ENCODE measurements at places on chromosomes 6 and 20. TPM values are rescaled to one million over a fixed set of nuclear protein-coding genes. Genes with fewer than 3 reads are reported as not detected.

DNA sequence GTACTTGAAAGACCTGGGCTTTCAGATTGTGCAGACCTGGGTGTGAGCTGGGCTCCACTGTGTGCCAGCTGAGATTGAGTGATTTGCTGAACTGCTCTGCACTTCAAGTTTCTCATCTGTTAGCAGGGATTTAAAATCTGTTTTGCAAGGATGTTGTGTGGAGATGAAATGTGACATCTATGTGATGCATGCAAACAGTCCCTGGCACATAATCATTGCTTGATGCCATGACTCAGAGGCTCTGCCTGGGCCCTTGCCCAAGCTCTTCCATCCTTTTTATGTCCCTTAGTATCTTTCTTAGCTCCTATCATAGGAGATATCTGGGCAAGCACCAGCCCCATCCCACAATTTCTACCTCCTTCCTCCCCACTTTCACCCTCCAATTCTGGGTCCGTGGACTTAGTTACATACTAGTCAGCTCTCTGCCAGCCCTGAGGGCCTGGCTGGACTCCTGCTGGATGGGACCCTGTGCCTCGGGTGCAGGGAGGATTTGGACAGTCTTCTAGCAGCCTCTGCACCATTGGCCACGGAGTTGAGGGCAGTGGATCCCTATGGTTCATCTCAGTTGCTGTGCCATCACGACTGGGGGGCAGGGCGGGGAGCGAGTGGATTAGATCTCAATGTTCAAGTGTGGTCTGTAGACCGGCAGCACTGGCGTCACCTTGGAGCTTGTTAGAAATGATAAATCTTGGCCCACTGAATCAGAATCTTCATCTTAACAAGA, 103.6 kb downstream of the MAP3K7 start:
- no peak overlapping the region for H3K4me3 ChIP-seq
- no peak overlapping the region for H3K27ac ChIP-seq
- H3K27me3 ChIP-seq = no peaks in the 10 kb centered on the region
- H3K36me3 ChIP-seq = no peaks in the 10 kb centered on the region
- no peak for DNase-seq

DNA sequence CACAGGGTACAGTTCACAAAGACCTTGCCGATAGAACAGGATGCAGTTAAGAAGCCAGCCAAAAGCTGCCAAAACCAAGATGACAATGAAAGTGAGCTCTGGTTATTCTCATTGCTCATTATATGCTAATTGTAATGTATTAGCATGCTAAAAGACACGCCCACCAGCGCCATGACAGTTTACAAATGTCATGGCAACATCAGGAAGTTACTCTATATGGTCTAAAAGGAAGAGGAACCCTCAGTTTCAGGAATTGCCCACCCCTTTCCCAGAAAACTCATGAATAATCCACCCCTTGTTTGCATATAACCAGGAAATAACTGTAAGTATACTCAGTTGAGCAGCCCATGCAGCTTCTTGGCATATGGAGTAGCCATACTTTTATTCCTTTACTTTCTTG, 748.7 kb downstream of the QKI start:
- H3K36me3 ChIP-seq = no peaks in the 10 kb centered on the region
- no peaks in the 10 kb centered on the region for H3K27me3 ChIP-seq
- no peak overlapping the region for H3K27ac ChIP-seq
- no peak overlapping the region for H3K4me3 ChIP-seq
- no peak for DNase-seq

Gene MYB
- not detected for total RNA-seq

Gene F13A1
- total RNA-seq = 30.1 TPM

DNA sequence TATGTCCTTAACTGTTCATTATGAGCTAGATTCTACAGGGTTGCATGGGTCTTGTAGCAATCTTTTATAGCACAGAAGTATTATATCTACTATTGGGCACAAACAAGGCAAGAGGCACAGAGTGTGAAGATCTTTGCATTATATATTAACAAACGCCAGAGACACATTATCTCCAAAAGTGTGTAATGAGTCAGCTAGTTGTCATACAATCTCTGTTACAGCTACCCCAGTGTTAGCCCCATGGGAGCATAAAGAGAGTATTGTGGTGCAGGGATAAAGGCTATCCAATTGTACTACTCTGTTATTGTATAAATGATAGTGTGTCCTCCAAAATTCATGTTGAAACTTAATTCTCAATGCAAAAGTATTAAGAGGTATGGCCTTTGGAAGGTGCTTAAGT, 148.4 kb upstream of the RIMS1 start:
- no peaks in the 10 kb centered on the region for H3K27me3 ChIP-seq
- no peaks in the 10 kb centered on the region for H3K4me1 ChIP-seq
- H3K27ac ChIP-seq = no peak overlapping the region

DNA sequence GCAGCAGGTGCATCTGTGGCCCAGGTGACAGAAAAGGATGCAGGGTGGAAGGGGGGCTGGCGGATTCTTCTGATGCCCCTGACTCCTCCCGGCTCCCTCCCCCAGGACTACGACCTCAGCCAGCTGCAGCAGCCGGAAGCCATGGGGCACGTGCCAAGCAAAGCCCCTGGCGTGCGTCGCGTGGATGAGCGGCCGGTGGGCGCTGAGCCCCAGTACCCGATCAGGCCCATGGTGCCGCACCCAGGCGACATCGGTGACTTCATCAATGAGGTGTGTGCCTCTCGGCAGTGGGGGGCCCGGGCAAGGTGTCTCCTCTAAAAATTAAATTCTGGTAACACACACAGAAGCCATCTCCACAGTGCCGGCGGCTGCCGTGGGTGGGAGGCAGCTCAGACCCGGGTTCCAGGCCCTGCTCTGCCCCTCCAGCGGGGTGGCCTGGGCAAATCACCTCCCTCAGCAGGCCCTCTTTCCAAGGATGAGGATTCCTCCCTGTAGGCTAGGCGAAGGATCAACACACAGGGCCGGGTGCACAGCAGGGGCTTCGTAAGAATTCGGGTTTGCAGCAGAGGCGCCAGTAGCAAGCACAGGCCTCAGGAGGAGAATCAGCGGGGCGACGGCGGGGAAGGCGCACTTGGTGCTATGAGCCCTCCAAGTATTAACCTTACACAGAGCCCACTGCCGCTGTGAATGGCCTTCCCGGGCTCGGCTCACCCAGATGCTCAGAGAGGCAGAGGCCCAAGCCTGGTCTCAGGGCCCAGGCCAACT, 131.5 kb downstream of the TAF4 start:
- H3K4me1 ChIP-seq = no peaks in the 10 kb centered on the region
- no peak overlapping the region for H3K27ac ChIP-seq
- DNase-seq = no peak
- no peaks in the 10 kb centered on the region for H3K36me3 ChIP-seq
- no peaks in the 10 kb centered on the region for H3K27me3 ChIP-seq
- H3K4me3 ChIP-seq = no peak overlapping the region
